ENCODE measurements at places on chromosomes 5 and 9.

DNA sequence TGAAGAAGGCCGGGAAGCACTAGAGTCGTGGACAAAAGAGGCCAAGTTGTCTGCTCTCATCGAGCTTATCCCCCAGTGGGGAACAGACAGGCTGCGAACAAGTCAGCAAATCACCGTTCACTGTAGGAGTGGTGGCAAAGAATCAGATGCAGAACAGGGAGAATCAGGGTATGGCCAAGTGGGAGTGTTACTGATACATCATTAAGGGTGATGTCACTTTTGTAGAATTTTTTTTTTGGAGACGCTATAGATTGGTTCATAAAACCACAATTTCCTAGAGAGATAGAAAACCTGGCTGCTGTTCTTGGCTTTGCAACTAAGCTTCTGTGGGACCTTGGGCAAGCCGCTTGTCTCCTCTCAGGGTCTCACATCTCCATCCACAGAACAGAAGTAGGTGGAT lies 21.3 kb downstream of the SPRY4 start:
- no peak for DNase-seq

GRCh38 chr9:93673021-93673838 lies 96.8 kb downstream of the PHF2 start:
- no peak for DNase-seq

- no peak for DNase-seq
Observed at GRCh38 chr5:137581776-137582175, 82.7 kb upstream of the SPOCK1 start.

GRCh38 chr9:131116281-131117120 lies 8.9 kb upstream of the NUP214 start:
- DNase-seq, result no peak

- DNase-seq, result no peak
Observed at GRCh38 chr9:96075111-96075510, 199.6 kb downstream of the ERCC6L2 start.

DNA sequence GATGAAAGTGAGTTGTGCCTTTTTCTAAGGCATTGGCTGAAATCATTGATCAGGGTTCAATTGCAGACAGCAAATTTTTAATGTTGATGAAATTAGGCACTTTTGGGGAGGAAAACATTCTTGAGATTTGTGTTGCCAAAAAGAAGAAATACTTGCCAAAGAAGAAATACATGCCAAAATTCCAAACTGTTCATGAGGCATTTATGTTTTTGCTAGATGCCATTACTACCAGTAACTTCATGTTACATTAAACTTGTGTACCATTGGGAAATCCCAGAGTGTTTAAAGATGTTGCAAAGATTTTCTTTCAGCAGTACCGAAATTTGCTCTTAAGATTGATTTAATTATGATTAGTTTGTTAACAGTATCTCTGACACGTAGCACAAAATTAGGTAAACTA lies 7.0 kb downstream of the XRCC4 start:
- no peak for DNase-seq

DNA sequence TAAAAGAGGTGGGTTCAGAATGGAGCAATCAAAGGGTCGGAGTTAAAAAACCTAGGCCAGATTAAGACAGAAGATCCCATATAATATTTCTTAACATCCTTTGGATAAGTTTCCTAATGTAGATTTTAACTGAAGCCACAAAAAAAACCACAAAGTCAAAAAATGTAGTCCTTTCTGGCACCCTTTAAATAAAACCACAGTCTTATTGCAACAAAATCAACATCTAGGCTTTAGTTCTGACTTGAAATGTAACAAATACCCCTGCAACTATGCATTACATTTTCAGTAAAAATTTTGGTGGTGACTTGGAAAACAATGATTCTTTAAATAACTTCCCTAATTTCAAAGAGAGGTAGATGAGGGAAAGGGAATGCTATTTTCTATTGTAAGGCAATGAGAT lies 109.2 kb downstream of the PSAT1 start:
- DNase-seq, result peak; percentile 31

GRCh38 chr5:117947836-117948235 lies 1040.5 kb downstream of the DTWD2 start:
- no peak for DNase-seq

GRCh38 chr5:125835293-125836172 lies 587.7 kb upstream of the GRAMD2B start:
- DNase-seq, result no peak

All from AG09309 (cell line).